ENCODE measurements at places on chromosomes 5 and 9.
A peak's percentile ranks its signal among the peaks of the same experiment; 100 is the strongest.

DNA sequence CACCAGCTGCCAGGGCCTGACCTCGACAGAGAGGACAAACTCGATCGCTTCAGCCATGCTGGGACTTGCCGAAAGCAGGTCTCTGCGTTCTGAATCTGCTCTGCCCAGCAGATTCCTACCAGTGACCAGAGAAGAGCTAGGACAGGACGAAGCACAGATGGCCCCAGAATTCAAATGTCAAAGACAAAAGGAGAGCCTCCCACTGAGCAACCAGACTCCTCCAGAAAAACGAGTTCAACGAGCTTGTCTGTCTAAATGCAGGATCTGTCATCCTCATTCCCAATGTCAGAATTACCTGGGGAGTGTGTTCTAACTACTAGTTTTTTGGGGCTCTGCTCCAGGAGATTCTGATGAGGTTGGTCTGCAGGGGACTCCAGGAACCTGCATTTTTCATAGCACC, 13.4 kb downstream of the AK8 start:
- no peak for DNase-seq

- no peak for DNase-seq
Observed at GRCh38 chr5:160486573-160486972, 64.9 kb downstream of the PTTG1 start.

DNA sequence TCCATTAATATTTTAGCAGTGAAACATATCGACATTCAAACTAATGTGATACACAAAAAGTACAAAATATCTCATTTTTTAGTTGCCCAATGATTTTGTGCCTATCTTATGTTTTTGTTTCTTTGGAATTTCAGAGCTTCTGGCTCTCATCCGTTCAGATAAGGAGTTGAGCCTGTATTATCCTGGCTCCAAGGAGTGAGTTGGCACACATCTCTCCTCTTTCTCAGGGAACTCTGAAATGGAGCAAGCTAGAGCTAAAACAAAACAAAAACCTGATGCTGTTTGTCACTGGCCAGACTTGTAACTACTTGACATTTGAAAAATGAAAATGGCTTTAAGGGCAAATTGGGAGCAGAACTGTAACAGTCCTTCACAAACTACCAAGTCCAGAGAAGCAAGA, 131.3 kb upstream of the SLC28A3 start:
- DNase-seq: no peak

DNA sequence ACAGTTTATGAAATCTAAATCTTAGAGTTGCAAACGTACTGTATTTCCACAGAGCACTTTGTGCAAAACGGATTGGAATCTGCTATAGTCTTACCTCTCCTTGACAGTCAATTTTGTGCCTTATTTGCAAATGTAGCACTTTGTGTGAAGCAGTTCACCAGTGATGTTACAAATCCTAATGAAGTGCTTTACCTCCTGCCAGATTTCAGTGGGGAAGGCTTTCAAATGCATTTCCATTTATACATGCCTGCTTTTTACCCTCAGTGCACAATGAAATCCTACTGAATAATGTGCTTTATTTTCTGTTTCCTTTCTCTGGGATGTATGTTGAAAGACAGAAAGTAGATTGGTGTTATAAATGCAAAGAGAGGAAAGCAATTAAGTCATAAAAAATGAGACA, 2141.6 kb upstream of the C9orf72 start:
- no peak for DNase-seq

DNA sequence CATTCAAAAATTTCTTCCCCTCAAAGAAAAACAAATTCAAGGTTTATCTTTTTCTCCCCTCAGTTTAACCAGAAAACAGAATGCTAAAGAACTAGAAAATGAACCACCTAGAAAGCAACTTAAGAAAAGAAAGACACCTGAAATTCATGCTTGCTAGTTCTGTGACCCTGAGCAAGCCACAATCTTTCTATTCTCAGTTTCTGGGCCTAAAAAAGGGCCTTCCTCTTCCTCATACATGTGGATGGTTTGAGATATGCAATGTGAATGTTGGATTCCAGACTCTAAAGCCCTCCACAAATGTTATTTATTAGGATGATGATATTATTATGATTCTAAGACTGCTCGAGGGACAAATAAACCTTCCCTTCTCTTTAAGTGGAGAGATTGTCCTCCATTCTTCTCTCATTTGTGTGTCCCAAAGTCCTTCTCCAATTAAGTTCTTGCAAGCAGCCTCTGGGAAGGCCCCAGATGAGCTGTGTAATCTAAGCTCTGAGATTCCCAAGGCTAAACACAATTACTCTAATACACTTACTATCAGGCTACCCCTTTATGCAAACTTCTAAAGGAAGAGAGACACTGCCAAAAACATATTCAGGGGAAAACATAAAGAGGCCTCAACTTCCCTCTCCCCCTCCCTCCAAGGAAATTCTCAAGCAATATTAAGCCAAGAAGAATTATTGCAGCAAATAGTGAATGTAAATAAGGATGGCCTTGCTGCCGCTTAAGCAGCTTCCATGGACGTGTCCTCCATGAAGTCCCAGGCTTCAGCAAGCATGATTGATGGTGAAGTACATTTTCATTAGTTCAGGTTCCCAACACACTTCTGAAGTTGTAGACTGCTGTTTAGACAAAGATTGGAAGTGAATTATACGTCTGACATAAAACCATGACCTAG, 80.2 kb downstream of the PRKACG start:
- DNase-seq: no peak

GRCh38 chr5:142421621-142422397, 97.0 kb upstream of the SPRY4 start:
- no peak for DNase-seq

DNA sequence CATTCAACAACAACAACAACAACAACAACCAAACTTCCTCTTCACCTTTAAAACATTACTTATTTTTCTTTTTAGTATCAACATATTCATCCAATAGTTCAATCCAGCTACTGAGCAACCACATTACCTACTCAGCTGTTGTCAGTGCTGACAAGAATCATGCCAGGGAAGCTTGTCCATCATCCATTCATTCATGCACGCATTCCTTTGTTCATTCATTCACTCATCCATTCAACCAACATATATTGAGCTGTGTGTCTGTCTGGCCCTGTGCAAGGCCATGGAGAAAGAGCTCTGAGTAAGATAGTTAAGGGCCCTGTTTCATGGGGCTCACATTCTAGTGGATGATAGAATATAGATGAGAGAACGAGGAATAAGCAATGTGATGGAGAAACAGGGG, 80.2 kb upstream of the TBC1D2 start:
- DNase-seq: no peak

- no peak for DNase-seq
Observed at GRCh38 chr9:37454238-37454637, 11.0 kb downstream of the ZBTB5 start.

DNA sequence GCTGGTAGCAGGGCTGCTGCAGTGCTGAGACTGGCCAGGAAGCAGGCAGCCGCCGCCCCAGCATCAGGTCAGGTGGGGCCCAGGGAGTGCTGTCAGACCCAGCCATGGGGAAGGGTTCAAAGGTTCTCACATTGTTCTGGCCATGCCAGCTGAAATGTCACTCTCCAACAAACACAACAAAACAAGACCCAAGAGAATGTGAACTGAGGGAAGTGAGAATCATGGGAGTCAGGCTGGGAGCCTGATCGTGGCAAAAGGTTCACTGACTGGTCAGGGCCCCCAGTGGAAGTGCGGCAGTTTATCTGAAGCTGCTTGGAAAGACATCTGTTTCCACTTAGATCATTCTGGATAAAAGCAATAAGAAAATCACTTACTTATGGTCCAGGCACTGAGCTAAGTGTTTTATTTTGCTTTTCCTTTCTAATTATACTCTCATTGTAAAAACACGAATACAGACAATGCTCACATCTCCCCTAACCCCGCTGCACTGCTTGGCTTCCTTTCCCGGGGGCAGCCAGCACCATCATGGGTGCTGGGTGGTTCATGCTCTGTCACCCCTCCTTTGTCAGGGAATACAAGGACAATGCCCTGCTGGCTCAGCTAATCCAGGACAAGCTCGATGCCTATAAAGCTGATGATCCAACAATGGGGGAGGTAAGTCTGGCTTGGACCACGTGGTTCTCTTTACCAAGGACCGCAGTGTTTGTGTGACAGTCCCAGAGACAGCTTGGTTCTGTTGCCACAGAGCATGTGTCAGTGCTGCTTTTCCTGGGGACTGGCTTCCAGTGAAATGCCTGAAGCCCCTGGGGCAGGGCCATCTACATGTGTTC, 41.9 kb upstream of the CFAP157 start:
- DNase-seq: no peak

- DNase-seq: no peak
Observed at GRCh38 chr9:135068776-135069415, 18.6 kb upstream of the OLFM1 start.

DNA sequence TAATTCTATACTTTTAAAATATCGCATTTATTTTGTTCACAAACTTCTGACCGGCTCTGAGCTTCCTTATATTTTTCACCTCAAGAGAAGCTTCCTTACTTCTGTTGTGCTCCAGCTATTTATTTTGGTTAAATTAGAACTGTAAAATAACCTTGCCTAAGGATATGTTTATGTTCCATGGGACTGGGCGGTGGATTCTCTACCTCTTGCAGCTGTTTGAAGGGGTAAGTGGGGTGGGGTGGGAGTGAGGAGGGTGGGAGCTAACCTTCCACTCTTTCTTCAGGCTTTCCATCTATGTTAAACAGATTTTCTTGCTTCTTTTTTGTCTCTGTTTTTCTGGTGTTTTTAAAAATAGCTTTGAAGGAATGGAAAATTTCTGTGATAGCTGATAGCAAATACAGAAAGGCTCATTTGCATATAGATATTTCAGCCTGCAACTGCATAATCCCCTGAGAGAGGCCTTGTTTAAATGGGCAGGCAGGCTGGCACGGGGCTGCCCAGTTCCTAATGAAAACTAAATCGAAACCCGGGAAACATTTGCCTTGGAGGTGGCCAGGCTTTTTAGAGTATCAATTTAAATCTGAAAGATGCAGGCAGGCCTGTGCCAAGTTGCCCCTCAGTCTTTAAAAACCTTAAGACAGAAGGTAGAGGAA, 122.1 kb upstream of the DMAC1 start:
- no peak for DNase-seq

DNA sequence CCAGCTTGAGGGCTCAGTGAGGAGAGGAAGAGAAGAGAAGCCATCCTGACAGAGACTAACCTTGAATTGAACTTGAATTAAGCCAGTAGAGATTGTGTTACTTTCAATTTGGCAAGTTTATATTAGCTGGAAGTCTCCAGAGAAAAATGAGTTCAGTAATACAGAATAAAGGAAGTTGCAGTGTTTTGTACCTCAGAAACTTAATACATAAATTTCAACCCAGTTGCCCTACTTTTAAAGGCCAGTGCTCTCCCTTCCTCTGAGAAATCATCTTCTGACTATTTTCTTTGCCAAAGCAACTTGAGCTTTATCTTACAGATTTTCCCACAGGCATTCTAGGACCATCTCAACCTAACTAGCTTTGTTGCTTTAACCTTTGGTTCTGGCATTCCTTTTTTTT, 231.0 kb upstream of the GAS1 start:
- DNase-seq: no peak

DNA sequence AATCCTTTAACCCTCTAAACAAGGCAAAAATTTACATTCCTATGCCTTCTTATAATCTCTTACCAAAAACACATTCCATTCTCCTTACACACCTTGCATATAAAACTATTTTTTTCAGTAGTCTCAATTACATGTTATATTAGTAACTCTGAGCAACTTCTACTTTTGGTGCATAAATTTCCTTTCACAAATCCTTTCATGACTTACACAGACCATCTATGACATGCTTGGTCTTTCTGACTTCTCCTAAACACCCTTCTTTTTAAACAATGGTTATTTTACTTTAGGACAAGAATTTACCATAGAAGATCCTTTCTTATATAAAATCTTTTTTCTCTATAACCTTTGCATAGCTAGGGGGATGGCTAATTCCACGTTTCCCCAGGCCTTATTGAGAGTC, 208.0 kb upstream of the ARRDC3 start:
- no peak for DNase-seq

DNA sequence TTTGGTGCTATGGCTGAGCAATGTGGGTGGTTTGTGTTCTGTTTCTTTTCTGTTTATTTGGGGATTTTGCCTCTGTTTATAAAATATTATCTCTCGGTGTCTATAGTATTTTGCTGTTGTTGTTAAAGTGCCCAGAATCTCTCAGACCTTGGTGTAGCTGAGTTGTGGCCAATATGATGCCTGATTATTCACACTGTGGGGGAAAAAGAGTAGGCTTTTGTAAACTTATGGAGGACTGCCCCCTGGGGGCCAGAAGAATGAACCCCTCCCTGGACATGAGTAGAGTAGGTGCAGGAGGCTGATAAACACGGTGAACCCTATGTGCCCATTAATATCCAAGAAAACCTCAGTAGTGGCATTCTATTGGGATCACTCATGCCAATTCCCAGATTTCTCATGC, 49.0 kb upstream of the DPYSL3 start:
- peak; percentile 62 for DNase-seq

- DNase-seq: no peak
Observed at GRCh38 chr5:129836321-129836720, 67.9 kb upstream of the CHSY3 start.

- DNase-seq: peak; percentile 47
Observed at GRCh38 chr5:134554319-134555222, 29.1 kb downstream of the JADE2 start.
